ENCODE measurements at places on chromosomes 7 and 10. TPM values are rescaled to one million over a fixed set of nuclear protein-coding genes. Genes with fewer than 3 reads are reported as not detected.
A peak's percentile ranks its signal among the peaks of the same experiment; 100 is the strongest.

THSD7A gene
- 2.1 TPM for total RNA-seq

SLC39A12 gene
- total RNA-seq: 0.15 TPM

GTF2IRD2 gene
- 6.4 TPM for total RNA-seq

HOXA4 gene
- total RNA-seq: 3.3 TPM

FAM24A gene
- not detected for total RNA-seq

FXYD4 gene
- total RNA-seq: not detected

HOXA3 gene
- total RNA-seq: 14.1 TPM

APBB1IP gene
- 2.8 TPM for total RNA-seq

GRCh38 chr7:141102436-141102835 lies 28.6 kb downstream of the TMEM178B start:
- no peaks in the 10 kb centered on the region for H3K4me1 ChIP-seq
- H3K4me3 ChIP-seq: no peak overlapping the region

- no peak overlapping the region for H3K27ac ChIP-seq
- no peak overlapping the region for H3K4me3 ChIP-seq
- H3K27me3 ChIP-seq: no peaks in the 10 kb centered on the region
- peak; percentile 62 for DNase-seq
Measured at GRCh38 chr10:71708301-71708703, 11.3 kb downstream of the C10orf105 start.

DNA sequence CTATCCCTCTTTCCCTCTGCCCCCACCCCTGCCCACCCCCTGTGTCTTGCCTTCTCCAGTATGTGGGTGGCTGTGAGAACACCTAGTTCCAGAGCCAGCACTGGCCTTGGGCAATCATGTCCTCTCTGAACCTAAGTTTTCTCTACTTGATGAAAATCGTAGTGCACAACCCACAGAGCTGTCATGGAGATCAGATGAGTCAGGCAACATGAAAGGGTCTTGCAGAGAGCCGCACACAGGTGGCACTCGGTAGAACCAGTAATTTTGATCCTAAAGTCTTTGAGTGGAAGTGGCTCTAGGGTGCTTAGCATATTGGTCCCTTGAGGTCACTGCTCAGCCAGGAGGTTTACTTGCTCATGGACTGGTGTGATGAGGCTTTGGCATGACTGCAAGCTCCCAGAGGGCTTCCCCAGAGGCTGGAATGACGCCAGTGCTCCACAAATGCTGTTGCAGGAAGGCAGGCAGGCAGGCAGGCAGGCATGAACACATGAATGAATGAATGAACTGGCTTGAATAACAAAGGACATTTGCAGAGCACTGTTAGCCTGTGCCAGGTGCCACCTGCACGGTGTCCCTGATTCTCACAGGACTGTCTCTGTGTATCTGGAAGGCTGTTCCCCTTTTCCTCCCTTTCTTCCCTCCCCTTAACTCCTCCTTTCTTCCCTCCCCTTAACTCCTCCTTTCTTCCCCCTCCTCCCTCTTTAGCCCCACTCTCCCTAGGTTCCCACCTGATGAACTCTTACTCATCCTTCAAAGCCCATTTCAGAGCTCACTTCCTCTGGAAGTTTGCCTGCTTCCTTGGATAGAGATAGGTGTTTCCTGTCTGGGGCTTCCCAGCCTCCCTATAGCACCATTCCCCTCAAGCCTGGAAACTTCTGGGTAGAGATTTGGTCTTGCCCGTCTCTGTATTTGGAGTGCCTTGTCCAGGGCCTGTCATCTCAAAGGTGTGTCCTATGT lies 27.2 kb upstream of the CTBP2 start:
- no peaks in the 10 kb centered on the region for H3K36me3 ChIP-seq
- H3K4me3 ChIP-seq: no peak overlapping the region
- no peaks in the 10 kb centered on the region for H3K27me3 ChIP-seq
- DNase-seq: no peak
- no peak overlapping the region for H3K27ac ChIP-seq

GRCh38 chr7:25408012-25408687 lies 179.9 kb upstream of the NPVF start:
- no peak overlapping the region for H3K27ac ChIP-seq
- H3K4me3 ChIP-seq: no peak overlapping the region
- H3K36me3 ChIP-seq: no peaks in the 10 kb centered on the region
- no peak for DNase-seq
- no peaks in the 10 kb centered on the region for H3K4me1 ChIP-seq

- DNase-seq: no peak
- H3K27me3 ChIP-seq: no peaks in the 10 kb centered on the region
- no peaks in the 10 kb centered on the region for H3K4me1 ChIP-seq
- no peak overlapping the region for H3K27ac ChIP-seq
- no peak overlapping the region for H3K4me3 ChIP-seq
Measured at GRCh38 chr10:43210556-43210955, 56.3 kb downstream of the RASGEF1A start.

DNA sequence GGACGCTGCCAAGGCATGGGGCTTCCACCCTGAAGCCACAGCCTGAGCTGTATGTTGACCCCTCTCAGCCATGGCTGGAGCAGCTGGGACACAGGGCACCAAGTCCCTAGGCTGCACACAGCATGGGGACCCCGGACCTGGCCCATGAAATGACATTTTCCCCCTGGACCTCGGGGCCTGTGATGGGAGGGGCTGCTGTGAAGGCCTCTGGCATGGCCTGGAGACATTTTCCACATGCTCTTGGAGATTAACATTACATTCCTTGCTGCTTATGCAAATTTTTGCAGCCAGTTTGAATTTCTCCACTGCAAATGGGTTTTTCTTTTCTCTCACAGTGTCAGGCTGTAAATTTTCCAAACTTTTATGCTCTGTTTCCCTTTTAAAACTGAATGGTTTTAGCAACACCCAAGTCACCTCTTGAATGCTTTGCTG lies 463.6 kb downstream of the ZWINT start:
- H3K36me3 ChIP-seq: no peaks in the 10 kb centered on the region
- no peaks in the 10 kb centered on the region for H3K27me3 ChIP-seq
- no peak overlapping the region for H3K4me3 ChIP-seq
- H3K4me1 ChIP-seq: no peaks in the 10 kb centered on the region

DNA sequence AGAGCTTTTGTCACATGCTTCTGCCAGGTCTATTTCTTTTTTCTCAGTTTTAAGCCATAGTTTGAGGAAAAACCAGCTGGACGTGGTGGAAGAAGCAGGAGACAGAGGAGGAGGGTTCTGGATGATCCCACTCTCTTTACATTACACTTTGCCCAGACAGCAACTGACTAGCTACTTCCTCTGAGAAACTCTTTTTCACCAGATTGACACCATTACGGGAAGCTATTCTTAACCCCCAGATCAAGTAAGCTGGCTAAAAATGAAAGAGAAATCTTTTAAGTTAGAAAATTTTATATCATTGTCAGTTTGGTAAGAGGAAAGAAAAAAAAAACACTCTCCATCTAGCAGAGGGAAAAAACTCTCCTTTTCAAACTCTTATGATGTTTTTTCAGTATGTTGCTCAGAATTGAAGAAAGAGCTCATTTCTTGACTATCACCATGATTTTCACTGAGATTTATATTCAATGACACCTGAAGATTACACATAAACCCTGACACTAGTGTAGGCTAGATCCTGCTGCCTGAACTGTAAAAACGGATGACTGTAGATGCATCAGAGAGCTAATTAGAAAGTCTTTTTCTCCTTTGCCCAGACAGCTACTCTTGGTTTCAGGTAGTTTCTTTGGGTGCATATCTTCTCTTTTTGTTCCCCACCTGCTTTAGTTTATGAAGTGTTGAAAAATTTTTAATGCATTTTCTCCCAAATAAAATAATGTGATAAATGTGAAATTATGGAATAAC lies 203.1 kb downstream of the TFEC start:
- H3K4me1 ChIP-seq: no peaks in the 10 kb centered on the region
- H3K27me3 ChIP-seq: no peaks in the 10 kb centered on the region
- no peak overlapping the region for H3K27ac ChIP-seq
- DNase-seq: no peak
- no peak overlapping the region for H3K4me3 ChIP-seq

DNA sequence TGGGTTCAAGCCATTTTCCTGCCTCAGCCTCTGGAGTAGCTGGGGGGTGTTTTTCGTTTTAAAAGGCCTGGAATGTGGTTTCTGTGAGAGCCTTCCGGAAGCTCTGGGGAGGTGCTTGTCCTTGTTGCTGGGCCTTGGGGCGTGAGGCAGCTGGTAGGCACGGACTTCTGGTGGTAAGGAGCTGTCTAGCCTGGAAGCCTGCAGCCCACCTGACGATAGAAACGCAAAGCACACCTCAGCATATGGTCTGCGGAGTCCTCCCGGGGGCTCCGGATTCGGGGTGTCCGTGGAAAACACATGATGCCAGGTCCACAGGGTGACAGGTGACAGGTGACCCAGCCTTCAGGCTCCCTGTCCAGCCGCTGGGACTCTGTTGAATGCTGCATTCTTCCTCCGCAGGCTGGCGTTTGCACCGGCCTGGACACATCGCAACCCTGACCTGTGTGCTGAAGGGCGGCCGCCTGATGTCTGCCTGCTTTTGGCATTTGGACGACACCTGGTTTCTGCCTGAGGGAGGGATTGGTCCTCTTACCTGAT lies 37.3 kb downstream of the INPP5A start:
- no peaks in the 10 kb centered on the region for H3K27me3 ChIP-seq
- peak overlapping the region; percentile 70 for H3K27ac ChIP-seq
- peaks cover 31% of the 10 kb centered on the region for H3K4me1 ChIP-seq
- no peak overlapping the region for H3K4me3 ChIP-seq
- DNase-seq: no peak

- no peak for DNase-seq
- no peak overlapping the region for H3K4me3 ChIP-seq
- no peak overlapping the region for H3K27ac ChIP-seq
Measured at GRCh38 chr10:119670717-119671116, 19.5 kb downstream of the BAG3 start.

- no peaks in the 10 kb centered on the region for H3K27me3 ChIP-seq
- DNase-seq: no peak
- no peaks in the 10 kb centered on the region for H3K36me3 ChIP-seq
- H3K4me1 ChIP-seq: no peaks in the 10 kb centered on the region
- H3K27ac ChIP-seq: no peak overlapping the region
Measured at GRCh38 chr7:82562716-82563404, 119.3 kb upstream of the CACNA2D1 start.

DNA sequence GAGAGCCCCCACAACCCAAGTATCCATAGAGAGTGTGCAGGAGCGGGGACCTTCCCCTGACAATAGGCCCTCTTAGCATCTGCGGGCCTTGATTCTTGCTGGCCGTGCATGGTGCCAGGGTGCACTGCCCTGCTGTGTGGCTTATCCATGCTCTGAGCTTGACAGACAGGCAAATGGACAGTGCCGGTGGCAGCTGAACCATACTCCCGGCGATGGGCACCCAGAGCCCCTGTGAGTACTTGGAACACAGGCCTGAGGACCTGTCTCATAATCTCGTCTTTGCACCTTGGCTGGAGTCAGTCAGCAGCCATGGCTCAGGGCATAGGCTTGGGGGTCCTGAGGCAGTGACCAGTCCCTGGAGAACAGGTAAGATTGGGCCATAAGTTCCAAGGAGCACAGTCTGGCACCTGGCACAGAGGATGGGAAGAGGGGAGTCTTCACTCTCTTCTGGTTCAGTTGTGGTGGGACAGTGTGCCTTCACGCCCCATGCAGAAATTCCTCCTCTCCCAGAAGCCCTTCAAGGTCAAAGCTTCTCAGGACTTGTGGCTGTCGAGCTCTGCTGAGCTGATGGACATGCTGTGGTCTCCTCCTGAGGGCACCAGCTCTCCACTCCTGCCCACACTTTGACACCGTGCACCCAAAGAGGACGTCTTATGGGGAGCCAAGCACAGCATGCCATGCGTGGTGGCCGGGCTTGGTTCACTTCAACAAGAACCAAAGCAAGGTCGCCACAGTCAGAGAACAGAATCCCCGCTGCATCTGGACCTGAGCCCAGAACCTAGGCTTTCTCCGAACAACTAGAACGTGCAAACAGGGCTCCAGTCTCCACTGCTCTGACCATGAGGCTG lies 59.4 kb upstream of the CAMK2B start:
- H3K36me3 ChIP-seq: peaks cover 9% of the 10 kb centered on the region

GRCh38 chr7:120360918-120361317 lies 87.9 kb downstream of the KCND2 start:
- no peaks in the 10 kb centered on the region for H3K4me1 ChIP-seq
- no peak overlapping the region for H3K27ac ChIP-seq
- no peaks in the 10 kb centered on the region for H3K27me3 ChIP-seq
- DNase-seq: no peak
- no peak overlapping the region for H3K4me3 ChIP-seq
- no peaks in the 10 kb centered on the region for H3K36me3 ChIP-seq

DNA sequence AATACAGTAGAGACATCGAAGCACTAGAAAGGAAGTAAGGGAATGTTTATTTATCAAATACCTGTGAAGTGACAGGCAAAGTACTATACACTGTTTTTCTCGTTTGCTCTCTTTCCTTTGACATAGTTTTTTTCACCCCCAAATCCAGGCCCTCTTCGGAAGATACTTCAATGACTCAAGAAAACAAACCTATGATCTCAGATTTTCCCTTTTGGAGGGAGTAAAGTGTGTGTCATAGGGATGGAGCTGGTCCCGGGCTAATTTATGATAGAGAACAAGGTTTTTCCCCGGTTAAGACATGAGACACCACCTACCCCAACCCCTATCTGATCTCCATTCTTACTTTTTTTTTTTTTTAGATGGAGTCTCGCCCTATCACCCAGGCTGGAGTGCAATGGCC lies 61.7 kb downstream of the MAP3K8 start:
- H3K27me3 ChIP-seq: no peaks in the 10 kb centered on the region
- H3K27ac ChIP-seq: no peak overlapping the region
- no peak for DNase-seq
- H3K36me3 ChIP-seq: no peaks in the 10 kb centered on the region
- no peaks in the 10 kb centered on the region for H3K4me1 ChIP-seq

DNA sequence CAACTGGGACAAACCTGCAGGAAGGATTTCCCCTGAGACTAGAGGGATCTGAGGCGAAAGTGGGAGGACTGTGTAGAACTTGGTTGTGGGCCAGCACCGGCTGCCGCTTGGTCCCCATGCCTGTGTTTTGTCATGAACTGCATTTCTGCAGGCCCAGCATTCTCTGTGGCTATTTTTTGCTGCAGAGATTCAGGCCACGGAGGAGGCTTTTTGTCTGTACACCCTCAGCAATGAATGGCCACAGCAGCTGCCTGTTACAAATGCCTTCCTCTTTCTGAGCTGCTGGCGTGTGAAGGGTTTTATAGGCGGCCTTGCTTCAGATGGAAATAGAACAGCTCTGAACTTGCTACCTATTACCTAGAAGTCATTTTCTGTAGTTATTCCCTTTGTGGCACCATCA lies 164.4 kb downstream of the SH2D4B start:
- no peaks in the 10 kb centered on the region for H3K27me3 ChIP-seq
- no peak overlapping the region for H3K4me3 ChIP-seq
- DNase-seq: no peak
- no peaks in the 10 kb centered on the region for H3K36me3 ChIP-seq
- no peaks in the 10 kb centered on the region for H3K4me1 ChIP-seq
- H3K27ac ChIP-seq: no peak overlapping the region

- no peak for DNase-seq
- no peaks in the 10 kb centered on the region for H3K27me3 ChIP-seq
- H3K36me3 ChIP-seq: no peaks in the 10 kb centered on the region
- H3K4me1 ChIP-seq: no peaks in the 10 kb centered on the region
Measured at GRCh38 chr10:1942478-1942877, 205.2 kb upstream of the ADARB2 start.

- H3K4me1 ChIP-seq: peaks cover 14% of the 10 kb centered on the region
- no peak for DNase-seq
- H3K27ac ChIP-seq: no peak overlapping the region
Measured at GRCh38 chr7:151757274-151757673, 119.6 kb downstream of the PRKAG2 start.

GRCh38 chr7:53205006-53205405 lies 169.6 kb downstream of the POM121L12 start:
- H3K4me1 ChIP-seq: no peaks in the 10 kb centered on the region
- no peak overlapping the region for H3K4me3 ChIP-seq
- DNase-seq: no peak
- H3K27me3 ChIP-seq: no peaks in the 10 kb centered on the region
- H3K27ac ChIP-seq: no peak overlapping the region

Data from colonic mucosa (tissue), 4 donors.